ENCODE measurements at places on chromosomes 4 and X.
A peak's percentile ranks its signal among the peaks of the same experiment; 100 is the strongest.

DNA sequence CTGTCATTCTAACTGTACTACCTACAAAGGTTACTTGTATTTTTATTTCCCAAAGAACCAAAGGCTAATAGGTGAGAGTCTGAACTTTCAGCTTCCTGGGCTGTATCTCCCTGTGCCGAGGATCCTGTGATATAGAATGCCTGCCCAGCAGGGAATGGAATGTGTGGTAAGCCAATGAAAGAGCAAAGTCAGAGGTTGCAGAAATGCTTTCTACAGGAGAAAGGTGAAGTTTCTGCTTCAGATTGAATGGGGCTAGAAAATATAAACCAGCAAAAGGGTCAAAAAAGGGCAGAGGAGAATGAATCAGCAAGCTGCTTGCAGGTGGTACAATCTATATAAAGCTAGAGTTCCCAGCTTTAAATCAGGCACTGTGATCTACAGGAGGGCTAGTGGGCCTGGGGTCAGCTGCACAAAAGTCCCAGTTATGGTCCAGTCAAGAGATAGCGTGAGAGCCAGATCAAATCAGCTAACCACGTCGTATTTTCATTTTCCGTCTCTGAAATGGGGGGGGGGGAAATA is 146.1 kb downstream of the DCTD start:
- no peak for DNase-seq

DNA sequence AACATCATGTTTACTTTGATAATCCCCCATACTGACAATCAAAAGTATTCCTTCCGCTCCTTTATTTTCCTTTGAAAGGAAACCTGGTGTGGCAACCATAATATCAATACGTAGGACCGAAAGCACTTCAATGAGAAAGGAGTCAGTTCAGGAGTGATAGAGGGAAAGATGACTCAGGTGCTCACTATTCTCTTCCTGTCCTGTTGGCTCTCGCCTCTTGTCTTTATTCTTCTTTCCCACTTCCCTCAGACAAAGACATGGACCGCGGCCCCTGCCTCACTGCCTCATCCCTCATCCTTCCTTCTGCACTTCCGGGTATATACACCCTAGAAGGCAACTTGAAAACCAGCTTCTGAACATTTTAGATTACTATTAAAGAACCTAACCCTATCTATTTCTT is 49.8 kb upstream of the TNIP3 start:
- DNase-seq = no peak

- peak; percentile 1 for DNase-seq
Observed at GRCh38 chr4:90951037-90951436, 823.8 kb downstream of the CCSER1 start.

DNA sequence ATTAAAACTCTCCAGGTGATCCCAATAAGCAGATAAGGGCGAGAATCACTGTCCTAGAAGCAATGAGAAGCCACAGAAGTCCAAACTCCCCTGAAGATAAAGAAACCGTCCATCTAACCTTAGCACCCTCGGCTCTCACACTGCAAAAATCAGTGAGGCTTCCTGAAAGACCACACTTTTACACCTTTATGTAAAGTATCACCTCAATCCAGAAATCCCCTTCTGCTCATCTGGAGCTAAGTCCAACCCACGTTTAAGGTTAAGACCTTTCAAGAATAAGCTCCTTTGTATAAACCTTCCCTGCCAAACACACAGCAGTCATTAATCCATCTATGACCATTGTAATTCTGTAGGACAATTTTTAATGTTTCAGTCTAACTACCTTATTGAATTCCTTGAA is 41.7 kb downstream of the LIN54 start:
- no peak for DNase-seq

DNA sequence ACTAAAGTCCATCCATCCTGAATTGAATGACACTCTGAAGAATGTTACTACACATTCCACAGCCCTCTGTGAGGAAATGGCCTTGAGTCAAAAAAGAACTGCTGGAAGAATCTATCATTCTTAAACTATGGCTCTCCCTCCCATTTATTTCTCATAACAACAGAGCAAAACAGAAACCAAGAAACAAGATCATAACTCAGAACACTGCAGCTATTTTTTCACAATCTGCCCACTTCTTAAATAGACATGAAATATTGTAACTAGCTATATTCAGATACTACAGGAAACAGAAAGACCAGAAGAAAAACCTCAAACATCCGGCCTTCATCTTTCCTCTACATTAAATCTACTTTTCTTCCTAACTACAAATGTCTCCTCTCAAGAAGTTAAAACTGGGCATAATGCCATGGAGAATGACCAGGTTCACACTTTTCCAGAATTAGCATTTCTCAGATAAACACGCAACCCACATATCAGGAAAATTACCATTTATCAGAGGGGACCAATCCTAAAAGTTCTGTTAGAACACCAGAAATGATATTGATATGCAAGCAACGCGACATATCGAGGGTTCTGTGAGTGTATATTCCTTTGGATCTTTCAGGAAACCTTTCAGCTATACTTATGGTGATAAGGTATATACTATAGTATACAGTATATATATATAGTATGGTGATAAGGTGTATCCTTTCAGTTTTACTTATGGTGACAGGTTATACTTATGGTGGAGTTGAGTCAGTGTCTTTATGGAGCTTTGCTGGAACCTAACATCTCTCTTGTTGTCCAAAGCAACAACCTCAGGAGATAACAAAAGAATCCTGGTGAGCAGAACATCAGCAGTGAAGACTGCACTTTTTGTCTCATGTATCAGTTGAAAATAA is 60.4 kb upstream of the IRF2 start:
- peak; percentile 56 for DNase-seq

GRCh38 chr4:74675673-74676279 is 118.5 kb downstream of the BTC start:
- DNase-seq = peak; percentile 87

GRCh38 chr4:36320117-36320896 is 38.9 kb downstream of the DTHD1 start:
- no peak for DNase-seq

GRCh38 chrX:124005228-124005627 is 43.7 kb downstream of the STAG2 start:
- DNase-seq = no peak

DNA sequence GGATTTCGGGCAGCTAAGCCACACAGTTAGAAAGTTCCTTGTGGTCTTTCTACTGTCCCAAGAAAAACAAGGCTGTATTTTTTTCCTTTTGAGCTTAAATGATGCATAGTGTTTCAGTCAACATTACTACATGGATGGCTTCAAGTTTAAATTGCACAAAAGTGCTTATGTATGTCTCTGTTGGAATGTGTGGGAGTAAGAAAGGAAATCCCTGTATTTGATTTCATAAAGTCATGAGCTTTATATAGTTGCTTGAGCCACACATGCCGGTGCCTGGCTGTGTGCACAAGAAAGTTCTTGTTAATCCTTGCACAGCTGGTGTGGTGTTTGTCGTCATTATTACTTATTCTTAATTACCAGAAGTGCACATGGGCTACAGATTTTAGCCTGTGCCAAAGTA is 262.2 kb downstream of the ARHGAP10 start:
- DNase-seq = no peak

DNA sequence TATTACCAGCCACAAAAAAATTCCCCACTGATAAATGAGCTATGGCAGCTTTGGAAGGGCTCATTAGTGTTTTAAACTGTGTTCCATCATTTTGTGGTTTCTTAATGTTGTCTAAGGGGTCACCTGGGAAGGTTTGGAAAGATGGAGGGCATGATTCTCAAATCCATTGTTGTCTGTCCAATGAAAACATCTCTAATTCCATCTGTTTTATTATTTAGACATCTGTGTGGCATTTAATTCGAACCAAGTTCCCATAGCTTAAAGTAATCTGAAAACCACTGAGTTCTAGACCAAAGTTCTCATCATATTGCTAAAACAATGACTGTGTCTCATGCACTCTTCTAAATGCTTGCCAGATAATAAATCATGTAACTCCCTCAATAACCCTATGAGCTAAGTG is 103.8 kb upstream of the PPP3CA start:
- DNase-seq = peak; percentile 29

GRCh38 chrX:1462596-1463251 is 10.0 kb upstream of the ASMTL start:
- peak; percentile 76 for DNase-seq

DNA sequence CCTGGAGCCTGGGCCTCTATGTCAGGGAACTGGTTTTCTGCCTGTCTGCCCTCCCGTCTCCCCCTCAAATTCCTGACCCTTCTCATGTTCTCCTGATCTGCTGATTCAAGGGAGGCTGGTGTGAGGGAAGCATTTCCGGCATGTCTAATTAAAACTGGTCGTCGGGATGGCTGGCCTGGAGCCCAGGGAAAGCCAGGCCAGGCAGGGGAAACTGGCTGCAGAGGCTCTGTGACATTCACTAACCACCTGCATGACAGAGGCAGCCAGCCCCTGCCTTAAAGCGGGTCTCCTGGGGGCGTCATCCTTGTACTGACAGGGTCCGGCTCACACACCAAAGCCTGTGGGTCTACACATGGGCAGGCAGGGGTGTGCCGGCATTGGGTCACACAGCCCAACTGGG is 35.2 kb downstream of the ABLIM2 start:
- DNase-seq = no peak

- no peak for DNase-seq
Observed at GRCh38 chr4:676871-677235, 2.5 kb downstream of the MYL5 start.

DNA sequence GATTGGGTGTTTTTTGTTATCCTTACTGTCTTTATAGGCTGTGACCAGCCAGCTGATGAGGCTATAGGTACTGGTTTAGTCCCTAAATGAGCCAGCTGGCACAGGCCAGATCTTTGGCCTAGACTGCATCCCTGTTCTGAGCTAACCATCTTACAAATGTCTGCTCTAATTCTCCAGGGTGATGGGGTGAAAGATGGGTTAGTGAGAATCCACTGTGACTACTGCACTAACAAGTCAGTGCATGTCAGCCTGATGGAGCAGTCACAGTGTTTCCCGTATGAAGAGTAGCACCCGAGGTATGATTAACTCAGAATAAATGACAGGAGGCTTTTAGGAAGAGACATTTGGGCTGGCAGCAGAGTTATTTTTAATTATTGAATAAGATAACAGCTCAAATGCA is 181.0 kb downstream of the DCTD start:
- DNase-seq = no peak

DNA sequence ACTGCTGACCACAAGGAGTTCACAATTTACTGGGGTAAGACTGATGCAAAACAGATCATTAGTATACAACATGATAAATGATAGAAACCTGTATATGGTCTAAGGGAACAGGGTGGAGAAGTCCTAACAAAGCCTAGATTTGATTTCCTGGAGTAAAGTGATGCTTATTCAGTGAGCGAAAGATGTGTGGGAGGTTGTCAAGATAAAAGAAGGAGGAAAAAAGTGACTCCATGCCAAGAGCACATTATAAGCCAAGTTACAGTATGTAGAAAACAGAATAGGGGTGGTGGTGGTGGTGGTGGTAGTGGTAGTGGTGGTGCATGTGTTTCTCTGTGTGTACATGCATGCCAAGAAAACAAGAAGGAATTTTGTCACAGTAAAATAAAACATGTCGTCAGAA is 325.2 kb downstream of the MAPK10 start:
- DNase-seq = no peak

GRCh38 chrX:124216396-124217115 is 115.9 kb upstream of the TEX13D start:
- no peak for DNase-seq

GRCh38 chr4:186729856-186730255 is 6.2 kb upstream of the FAT1 start:
- DNase-seq = no peak

GRCh38 chr4:99088023-99088449 is 552 bp downstream of the ADH5 start:
- DNase-seq = peak; percentile 87

DNA sequence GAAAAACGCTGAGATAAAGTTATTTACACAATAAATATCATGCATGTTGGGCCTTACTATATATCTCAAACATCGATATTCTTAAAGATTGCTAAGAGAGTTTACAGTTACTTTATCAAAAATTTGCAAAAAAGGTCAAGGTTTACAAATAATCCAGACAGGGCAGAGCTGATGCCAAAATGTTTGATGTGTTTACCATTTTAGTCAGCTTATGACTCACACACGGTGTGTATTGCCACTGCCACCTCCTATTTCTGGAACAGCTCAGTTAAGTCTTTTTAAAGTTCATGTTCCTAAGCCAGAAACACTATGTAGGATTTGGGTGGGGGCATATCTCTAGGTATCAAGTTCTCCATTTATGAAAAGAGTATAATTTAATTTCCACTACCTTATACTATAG is 580.6 kb downstream of the INPP4B start:
- peak; percentile 81 for DNase-seq

- peak; percentile 47 for DNase-seq
Observed at GRCh38 chr4:26420438-26420837, 69.8 kb downstream of the CCKAR start.

DNA sequence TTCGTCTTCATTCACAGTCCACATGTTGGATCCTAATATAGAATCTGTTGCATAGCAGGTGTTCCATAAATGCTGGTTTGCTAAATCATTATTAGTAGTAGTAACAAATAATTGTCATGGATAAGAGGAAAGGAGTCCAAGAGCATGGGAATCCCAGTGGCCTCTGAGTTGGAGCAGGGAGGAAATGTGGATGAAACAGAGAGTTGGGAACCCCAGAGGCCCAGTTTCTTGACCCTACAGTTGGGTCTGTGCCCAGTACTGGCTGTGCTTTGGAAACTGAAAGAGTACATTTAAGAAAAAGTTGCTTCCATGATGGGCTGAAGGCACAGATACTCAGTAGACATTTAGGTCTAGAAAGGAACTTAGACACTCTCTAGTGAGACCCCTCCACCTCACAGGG is 149.4 kb upstream of the PSAPL1 start:
- DNase-seq = no peak

DNA sequence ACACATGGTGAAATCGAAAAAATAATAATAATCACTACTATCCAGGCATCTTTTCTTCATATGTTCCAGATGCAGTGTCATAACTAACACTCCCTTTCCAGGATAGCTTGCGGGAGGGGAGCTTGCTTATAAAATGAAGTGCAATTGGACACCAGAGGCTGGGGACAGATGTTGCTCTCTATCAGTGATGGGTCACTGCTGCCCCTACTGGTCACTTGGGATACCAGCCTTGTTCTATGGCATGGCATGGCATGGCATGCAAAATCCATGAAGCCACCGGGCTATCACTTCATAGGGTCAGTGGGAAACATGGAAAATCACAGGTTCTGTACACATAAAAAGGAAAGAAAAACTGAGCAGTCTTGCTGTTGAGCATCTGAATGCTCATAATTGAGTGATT is 168.1 kb downstream of the GLRA2 start:
- DNase-seq = peak; percentile 25

DNA sequence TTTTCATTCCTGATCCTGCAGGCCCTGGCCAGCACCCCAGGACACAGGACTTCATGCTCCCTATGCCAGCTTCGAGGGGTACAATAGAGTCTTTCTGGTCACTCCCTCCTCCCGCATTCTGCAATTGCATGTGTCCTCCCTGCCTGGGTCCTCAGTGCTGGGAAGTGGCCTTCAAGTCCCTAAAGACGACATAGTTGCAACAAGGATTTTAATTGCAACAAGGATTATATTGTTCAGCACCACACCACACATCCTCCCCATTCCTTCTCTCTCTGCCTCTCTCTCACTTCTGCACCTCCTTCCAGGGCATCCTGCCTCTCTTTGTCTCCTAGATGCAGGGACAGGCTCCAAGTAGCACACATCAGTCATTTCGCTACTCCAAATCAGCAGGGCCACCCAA is 25.5 kb downstream of the SCD5 start:
- DNase-seq = no peak
